ENCODE measurements at places on chromosomes 4 and X.

DNA sequence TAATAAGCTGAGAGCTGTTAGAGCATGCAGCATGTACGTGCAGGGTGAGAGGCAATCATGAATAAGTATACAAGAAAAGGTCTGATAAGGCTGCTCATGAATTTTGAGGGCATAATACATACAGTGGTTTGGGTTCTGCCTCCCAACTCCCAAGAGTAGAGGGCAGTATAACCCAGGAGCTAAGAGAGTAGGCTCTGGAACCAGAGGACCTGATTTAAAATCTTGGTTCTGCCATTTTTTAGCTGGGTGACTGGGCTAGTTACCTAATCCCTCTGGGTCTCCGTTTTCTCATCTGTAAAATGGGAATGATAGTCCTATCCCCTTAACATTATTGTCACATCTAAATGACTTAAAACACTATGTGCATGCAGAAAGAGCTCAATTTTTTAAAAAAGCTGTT is 85.3 kb downstream of the LNX1 start:
- DNase-seq = no peak

DNA sequence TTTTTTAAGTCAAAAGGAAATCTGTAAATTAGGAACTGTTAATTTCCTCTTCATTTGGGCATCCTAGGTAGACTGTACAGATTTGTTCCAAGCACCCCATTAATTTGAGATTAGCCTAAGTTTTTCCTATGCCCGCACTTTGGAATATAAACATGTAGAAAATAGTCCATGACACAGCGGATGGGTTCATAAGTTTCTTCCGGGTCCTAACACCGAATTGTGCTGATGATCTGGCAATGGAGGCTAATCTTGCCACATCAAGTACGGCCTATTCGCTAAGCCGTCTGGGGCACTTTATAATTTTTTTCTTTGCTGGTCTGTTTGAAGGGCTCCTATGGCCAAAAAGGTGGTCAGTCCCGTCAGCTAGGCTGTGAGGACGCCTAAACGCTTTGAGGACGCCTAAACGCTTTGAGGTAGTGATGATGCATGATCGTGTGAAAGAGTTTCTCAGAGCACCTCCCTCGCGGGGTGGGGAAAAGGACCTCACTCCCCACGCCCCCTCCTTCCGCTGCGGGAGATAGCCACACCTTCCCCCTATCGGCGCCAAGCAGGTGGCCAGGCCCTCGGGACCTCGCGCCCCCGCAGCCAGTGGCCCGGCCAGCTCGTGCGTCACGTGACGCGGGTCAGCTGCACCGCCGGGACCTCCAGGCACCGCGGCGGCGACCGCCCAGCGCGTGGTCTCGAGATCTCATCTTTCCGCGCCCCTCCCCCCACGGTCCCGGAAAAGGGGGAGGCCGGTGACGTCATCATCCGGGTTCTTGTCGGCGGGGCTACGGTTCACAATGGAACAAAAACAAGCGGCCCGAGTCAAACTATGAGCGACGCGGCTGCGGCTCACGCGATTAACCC is 977 bp upstream of the USP9X start:
- peak; percentile 100 for DNase-seq

GRCh38 chr4:67466751-67467150 is 78.6 kb downstream of the CENPC start:
- no peak for DNase-seq

- no peak for DNase-seq
These were observed 110.0 kb downstream of the IRF2 start for GRCh38 chr4:184364100-184364921.

DNA sequence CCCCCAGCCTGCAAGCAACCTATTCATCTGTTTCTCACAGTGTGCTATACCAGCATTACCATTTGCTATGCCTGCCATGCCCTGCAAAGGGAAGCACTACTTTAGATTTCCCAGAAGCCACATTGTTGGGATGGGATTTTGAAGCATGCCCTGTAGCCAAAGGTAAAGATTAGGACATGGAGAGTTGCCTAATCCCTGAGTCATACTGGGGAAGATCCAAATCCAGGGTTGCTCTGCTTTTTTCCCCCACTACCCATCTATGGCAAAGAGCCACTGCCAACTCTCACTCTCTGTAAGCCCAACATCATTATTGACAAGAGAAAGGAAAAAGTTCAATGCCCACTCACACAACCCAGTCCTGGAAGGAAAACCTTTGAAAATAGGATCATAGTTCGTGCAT is 36.7 kb upstream of the TMEM164 start:
- DNase-seq = no peak

- no peak for DNase-seq
These were observed 218.5 kb downstream of the APBB2 start for GRCh38 chr4:40995850-40996249.

GRCh38 chr4:1501754-1502500 is 95.7 kb upstream of the NKX1-1 start:
- no peak for DNase-seq

- DNase-seq = no peak
These were observed 904 bp downstream of the F11 start for GRCh38 chr4:186266729-186267456.

DNA sequence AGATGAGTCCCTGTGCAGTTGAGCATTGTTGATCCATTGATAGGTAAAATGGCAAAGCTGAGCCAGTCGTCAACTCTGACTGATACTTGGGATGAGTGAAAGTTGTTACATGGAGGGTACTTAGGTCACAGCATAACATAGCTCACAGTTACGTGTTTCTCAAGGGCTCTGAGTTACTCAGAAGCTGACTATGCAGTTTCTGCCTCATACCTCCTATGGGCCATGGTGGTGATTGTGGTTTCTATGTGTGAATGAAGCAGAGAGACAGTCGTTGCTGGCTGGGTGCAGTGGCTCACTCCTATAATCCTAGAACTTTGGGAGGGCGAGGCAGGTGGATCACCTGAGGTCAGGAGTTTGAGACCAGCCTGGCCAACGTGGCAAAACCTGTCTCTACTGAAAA is 30.8 kb downstream of the FRMPD3 start:
- DNase-seq = no peak

DNA sequence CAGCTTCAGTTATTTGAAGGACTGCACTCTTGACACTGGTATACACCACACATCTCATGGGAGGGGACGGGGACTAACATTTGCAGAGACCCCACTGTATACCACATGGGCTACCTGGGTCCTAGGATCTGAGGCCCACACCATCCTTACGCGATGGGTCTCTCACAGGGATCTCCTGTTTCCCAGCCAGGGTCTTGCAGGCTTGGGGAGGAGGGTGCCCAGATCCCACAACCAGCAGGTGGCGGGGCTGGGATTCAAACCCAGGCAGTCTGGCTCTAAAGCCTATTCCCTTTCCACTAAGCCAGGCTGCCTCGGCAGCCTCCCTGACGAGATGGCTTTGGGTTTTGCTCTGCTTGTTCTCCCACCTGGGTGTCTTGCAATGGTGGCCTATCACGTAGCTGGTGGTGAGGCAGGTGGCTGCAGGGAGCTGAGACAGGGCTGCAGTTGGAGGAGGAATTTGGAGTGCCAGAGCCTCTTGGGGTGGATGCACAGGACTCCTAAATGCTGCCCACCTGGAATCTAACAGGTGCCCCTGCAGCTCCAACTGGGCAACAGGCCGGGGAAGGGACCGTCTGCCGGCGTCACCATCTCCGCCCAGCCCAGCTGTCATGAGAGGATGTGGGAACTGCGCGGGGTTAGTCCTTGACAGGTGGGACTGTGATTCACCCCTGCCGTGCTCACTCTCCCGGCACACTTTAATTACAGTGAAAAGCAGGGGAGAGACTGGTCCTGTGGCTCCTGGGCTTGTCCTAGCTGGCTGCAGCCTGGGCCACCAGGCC is 110.7 kb downstream of the PSAPL1 start:
- no peak for DNase-seq

DNA sequence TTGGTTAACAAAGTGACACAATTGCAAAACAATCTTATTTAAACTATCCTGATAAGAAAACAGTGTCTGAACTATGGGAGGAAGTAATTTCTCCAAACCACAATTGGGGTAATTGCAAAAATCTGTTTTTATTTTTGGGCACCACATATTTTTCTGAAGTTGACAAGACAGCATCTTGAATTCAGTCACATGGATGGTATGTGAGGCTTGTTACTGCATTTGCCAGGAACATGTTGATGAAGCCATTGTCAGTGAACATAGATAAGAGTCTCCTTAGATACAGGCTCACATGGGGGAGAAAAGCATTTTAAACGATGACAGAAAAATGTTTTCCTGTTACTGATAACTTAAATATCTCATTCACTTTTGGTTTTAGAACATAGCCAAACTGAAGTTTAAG is 5.5 kb upstream of the USP53 start:
- DNase-seq = no peak

DNA sequence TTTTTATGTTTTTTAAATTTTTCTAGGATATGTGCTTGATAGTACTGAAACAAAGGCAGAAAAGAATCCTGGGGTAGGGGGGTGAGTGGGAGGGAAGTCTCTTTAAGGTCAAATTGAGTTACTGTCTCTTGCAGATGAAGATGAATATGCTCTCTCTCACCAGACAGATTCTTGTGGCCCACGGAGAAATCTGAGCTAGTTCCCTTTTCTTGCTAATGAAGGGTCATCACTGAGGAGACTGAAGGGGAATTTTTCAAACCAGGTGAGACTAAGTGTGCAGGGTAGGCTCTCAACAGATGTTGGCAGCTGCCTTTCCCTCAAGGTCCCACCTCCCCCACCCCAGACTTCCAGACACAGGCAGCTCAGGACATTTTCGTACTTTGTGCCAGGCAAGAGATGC is 21.5 kb downstream of the FAM9C start:
- no peak for DNase-seq

DNA sequence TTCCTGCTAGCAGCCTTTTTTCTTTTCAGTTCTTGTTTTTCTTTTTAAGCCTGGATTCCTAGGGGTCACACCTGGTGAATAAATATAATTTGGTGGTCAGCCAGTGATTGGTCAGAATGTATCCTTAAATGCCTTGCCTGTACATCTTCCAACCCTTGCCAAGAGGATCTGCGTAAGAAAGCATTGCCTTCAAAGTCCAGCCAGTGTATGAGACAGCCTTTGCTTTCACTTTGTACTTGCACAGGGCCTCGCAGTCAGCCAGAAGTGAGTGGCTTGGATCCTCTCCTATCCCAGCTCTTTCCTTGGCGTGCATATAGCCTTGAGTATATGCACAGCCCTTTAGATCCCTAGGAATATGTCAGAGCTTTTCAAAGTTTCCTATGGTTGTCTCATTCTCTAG is 22.2 kb downstream of the KANTR start:
- DNase-seq = no peak

GRCh38 chr4:60042231-60042652 is 1157.9 kb upstream of the ADGRL3 start:
- DNase-seq = no peak

DNA sequence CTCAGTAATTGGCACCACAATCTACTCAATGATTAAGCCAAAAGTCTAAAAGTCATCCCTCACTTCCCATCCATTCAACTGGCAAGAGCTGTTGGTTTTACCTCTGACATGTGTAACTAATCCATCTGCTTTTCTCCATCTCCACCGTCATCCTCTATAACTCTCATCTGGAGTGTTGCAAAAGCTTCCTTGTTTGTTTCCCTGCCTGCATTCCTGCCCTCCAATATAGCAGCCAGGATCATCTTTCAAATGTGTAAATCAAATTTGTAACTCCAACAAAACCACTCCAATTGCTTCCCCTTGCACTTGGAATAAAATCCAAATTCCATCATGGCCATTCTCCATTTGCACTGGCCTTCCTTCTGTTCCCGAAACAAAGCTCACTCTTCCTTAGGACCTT is 4.3 kb upstream of the PLAC8 start:
- no peak for DNase-seq

DNA sequence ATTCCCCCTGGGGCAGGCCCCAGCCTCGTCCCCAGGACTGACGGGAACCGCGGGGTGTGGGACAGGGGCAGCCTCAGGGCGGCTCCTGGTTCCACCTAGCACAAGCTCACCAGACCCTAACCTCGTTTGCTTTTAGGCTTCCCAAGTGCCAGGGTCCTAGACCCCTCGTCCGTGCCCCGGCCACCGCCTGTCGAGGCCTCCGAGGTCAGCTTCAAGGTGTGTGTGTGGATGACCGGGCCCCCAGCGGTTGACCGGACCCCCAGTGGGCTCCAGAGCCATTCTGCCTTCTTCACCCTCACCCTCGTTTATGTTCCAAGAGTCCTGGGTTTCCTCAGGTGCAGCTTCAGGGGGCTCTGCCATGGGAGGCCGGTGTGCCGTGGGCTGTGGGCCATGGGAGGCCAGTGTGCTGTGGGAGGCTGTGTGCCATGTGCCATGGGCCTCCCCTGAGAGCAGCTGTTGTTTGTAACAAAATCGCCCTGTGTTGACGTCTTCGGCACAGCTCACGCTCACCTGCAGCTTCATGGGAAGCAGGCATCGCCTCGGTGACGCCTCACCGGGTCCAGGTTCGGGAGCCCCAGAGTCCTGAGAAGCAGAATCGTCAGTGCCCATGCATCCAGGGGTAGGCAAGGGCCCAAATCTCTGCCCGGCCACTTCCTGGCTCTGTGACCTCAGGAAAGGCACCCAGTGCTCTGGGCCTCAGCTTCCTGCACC is 43.0 kb upstream of the HMX1 start:
- no peak for DNase-seq

DNA sequence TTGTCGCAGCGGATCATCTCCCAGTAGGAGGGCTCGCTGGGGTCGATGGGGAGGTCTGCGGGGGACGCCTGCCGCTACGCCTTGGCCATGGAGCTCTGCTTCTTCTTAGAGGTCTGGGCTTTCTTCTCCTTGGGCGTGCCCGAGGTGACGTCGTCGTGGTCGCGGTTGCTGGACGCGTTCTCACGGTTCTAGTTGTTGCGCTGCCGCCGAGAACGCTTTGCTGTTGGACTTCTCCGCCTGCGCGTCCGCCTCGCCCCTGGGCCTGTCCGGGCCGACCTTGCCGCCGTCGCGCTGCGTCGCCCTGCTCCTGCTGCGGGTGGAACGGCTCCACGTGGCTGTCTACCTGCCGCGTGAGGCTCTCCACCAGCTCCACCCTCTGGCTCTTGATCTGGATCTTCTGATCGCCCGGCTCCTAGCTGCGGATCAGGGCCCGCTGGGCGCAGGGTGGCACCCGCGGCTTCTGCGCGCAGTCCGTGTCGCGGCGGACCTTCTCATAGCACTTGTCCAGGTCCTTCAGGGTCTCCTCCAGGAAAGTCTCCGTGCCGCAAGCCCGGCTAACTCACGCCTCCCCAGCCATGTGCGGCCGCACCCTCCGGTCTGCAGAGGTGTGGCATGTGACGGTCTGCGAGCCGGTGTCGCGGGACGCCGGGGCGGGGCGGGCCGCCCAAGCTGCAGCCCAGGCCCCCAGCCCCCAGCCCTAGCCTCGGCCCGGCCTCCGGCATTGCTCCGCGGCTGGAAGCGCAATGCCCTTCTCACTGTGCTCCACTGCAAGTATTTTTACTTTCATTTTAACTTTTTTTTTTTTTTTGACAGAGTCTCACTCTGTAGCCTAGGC is 40.5 kb upstream of the OGT start:
- DNase-seq = no peak

- no peak for DNase-seq
These were observed 371.5 kb upstream of the SLIT2 start for GRCh38 chr4:19880206-19880605.

DNA sequence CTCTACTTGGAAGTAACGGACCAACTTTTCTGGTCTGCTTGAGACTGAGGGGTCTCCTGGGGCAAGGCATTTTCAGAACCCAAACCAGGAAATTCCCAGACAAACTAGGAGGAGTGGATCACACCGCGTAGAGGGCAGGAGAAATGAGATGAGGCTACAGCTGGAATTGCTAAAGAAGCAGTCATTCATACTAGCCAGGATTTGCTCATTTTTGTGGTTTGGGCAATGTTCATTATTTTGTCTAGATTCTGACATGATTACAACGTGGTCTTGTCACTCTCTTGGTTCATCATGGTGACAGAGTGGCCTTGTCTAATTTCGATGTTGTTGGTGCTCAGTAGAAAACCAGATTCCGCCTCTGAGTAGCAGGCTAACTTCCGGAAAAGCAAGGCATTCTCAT is 63.2 kb downstream of the BANK1 start:
- DNase-seq = no peak

GRCh38 chr4:150385606-150386005 is 196.3 kb upstream of the MAB21L2 start:
- peak; percentile 71 for DNase-seq
